Activated CD8-positive, alpha-beta T cell treated with anti-CD3 and anti-CD28 coated beads for 36 hours (primary cell): ENCODE measurements at places on chromosomes 13 and 19. TPM values are rescaled to one million over a fixed set of nuclear protein-coding genes. Genes with fewer than 3 reads are reported as not detected.

Gene CGB8
- total RNA-seq = not detected

Gene ZNF700
- 14.0 TPM for total RNA-seq

Gene GJA3
- total RNA-seq = 0.32 TPM

Gene MATK
- total RNA-seq = 39.6 TPM

Gene ZNF578
- 0.72 TPM for total RNA-seq

Gene SWSAP1
- 1.8 TPM for total RNA-seq

Gene RPS5
- 1,936 TPM for total RNA-seq

DNA sequence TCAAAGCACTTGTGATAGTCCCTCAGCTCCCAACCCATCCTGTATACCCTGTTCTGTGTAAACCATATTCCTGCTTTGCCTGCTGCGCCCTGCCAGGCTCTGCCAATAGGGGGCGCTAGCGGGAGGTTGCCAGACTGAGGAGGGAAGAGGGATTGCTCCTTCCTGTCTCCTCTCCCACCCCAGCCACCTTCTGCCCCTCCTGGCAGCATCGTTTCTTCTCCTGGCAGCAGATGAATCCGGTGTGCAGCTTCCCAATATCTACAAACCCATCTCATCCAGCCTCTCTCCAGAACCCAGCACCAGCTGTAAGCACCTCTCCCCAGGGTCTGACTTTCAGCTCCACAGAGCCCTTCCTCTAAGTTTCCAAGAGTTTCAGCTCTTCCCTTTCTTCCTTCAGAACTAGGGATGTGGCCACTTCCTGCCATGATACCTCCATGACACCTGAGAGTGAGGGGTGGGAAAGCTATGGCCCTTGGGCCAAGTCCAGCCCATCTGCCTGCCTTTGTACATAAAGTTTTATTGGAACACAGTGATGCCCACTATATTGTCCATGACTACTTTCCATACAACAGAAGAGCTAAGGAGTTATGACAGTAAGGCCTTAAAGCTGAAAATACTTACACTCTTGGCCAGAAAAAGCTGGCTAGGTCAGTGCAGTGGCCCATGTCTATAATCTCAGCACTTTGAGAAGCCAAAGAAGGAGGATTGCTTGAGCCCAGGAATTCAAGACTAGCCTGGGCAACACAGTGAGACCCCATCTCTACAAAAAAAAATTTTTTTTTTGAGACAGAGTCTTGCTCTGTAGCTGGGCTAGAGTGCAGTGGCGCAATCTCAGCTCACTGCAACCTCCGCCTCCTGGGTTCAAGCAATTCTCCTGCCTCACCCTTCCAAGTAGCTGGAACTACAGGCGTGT is 34.5 kb upstream of the ATP1A3 start:
- H3K27me3 ChIP-seq = peaks cover 4% of the 10 kb centered on the region
- H3K36me3 ChIP-seq = no peaks in the 10 kb centered on the region
- H3K4me1 ChIP-seq = no peaks in the 10 kb centered on the region
- H3K27ac ChIP-seq = no peak overlapping the region

- H3K27ac ChIP-seq = no peak overlapping the region
- H3K4me1 ChIP-seq = peaks cover 12% of the 10 kb centered on the region
- no peaks in the 10 kb centered on the region for H3K27me3 ChIP-seq
- H3K36me3 ChIP-seq = peaks cover 6% of the 10 kb centered on the region
These were observed 21.4 kb upstream of the ERVV-1 start for GRCh38 chr19:52992109-52993004.

GRCh38 chr19:55697698-55698097 is 22.7 kb downstream of the EPN1 start:
- peaks cover 16% of the 10 kb centered on the region for H3K36me3 ChIP-seq
- H3K27me3 ChIP-seq = no peaks in the 10 kb centered on the region
- H3K4me3 ChIP-seq = no peak overlapping the region
- DNase-seq = no peak
- no peaks in the 10 kb centered on the region for H3K4me1 ChIP-seq

DNA sequence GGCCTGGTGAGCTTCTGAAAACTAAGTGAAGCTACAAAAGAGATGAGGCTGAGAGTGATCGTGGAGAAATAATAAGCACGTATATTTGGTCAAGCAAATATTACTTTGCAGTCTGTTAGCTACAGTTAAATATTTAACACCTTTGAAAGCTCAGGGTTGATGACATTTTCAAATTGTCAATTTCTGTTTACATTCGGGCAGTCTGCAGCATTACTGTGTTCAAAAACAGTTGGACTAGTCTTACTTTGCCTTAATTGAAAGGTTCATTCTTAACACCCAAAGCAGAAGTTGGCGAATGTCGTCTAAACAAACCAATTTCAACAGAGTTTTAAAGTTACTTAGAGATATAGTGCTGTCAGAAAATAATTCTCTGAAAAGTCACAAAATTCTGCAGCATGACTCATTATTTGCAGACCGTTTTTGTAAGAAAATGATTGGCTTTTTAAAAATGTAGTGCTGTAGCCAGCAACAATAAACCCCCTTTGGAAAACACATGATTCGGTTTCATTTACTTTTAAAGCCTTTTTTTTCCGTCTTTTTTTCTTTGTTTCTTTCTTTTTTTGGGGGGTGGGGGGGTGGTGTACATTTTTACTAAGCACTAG is 549.0 kb downstream of the GPC6 start:
- no peak for DNase-seq
- no peaks in the 10 kb centered on the region for H3K27me3 ChIP-seq
- H3K4me1 ChIP-seq = no peaks in the 10 kb centered on the region
- no peaks in the 10 kb centered on the region for H3K36me3 ChIP-seq
- H3K27ac ChIP-seq = no peak overlapping the region

DNA sequence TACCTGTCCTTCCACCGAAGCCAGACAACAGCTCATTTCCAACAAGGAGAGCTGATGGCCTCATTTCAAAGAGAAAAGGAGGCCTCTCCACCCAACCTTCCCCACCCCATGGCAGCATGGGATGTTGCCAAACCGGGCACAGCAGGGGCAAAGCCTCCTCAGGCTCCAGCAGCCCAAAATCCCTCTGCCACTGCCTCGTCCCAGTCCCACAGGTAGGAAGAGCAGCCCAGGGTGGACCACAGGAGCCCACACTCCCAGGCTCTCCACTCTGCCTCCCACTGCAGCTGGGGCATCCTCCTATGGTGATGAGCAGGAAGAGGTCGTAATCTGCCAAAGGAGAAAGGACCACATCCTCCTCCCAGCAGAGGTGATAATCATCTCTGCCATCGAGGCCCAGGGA is 50.9 kb downstream of the PEPD start:
- DNase-seq = no peak
- peaks cover 3% of the 10 kb centered on the region for H3K36me3 ChIP-seq
- no peak overlapping the region for H3K27ac ChIP-seq
- H3K27me3 ChIP-seq = no peaks in the 10 kb centered on the region

DNA sequence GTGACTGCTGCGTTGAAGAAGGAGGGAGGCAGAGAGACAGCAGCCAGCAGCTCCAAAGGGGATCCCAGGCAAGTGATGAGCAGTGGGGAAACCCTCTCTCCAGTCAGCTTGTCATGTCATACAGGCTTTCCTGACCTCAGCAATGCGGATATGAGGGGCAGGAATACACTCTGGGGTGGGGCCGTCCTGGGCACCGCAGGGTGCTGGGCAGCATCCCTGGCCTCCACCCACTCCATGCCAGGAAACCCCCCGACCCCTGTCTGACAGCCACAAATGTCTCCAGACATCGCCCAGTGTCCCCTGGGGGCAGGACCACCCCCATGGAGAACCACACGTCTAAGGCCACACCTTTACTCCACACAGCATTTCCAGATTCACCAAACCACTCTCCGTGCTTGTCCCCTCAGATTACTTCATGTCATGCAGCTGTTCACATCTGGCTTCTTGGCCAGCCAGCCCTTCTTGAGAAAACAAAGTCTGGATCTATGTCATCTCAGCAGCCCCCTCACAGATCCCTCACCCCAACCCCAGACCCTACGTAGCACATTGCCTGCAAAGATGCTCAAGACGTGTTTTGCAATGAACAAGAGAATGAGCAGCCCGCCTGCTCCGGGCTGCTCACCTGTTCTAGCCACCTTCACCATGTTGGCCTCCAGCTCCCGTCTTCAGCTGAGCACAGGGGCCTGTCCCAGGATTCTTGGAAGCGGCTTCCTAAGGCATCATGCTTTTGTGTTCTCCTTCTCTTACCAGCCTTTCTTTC is 46.5 kb downstream of the RFX2 start:
- H3K36me3 ChIP-seq = no peaks in the 10 kb centered on the region
- peaks cover 56% of the 10 kb centered on the region for H3K4me1 ChIP-seq
- no peak overlapping the region for H3K4me3 ChIP-seq
- no peaks in the 10 kb centered on the region for H3K27me3 ChIP-seq
- DNase-seq = no peak

- H3K4me1 ChIP-seq = no peaks in the 10 kb centered on the region
- no peak within 1 kb of the TSS for H3K27ac ChIP-seq
- no peak within 1 kb of the TSS for H3K4me3 ChIP-seq
These were observed at the start of gene CYP2B6 for GRCh38 chr19:40990972-40991381. Gene CYP2B6 (plus strand): TSS chr19:40991282. CDS start chr19:40991306, 24 bp downstream.

- H3K4me1 ChIP-seq = peaks cover 63% of the 10 kb centered on the region
- no peaks in the 10 kb centered on the region for H3K27me3 ChIP-seq
- H3K36me3 ChIP-seq = peaks cover 15% of the 10 kb centered on the region
- H3K27ac ChIP-seq = no peak overlapping the region
- DNase-seq = no peak
- no peak overlapping the region for H3K4me3 ChIP-seq
These were observed 32.7 kb downstream of the MBNL2 start for GRCh38 chr13:97254816-97255215.

- H3K27ac ChIP-seq = no peak overlapping the region
- no peaks in the 10 kb centered on the region for H3K36me3 ChIP-seq
- H3K4me3 ChIP-seq = no peak overlapping the region
- peaks cover 4% of the 10 kb centered on the region for H3K4me1 ChIP-seq
These were observed 84.2 kb downstream of the TNFRSF19 start for GRCh38 chr13:23654111-23655110.

GRCh38 chr13:49869519-49869918 is 66.6 kb downstream of the SPRYD7 start:
- H3K27ac ChIP-seq = no peak overlapping the region
- no peaks in the 10 kb centered on the region for H3K4me1 ChIP-seq
- no peak for DNase-seq
- H3K27me3 ChIP-seq = peaks cover 4% of the 10 kb centered on the region
- peaks cover 3% of the 10 kb centered on the region for H3K36me3 ChIP-seq
- H3K4me3 ChIP-seq = no peak overlapping the region

GRCh38 chr13:89930861-89931260 is 1416.6 kb upstream of the MIR17HG start:
- no peaks in the 10 kb centered on the region for H3K36me3 ChIP-seq
- no peak overlapping the region for H3K4me3 ChIP-seq
- no peaks in the 10 kb centered on the region for H3K4me1 ChIP-seq

DNA sequence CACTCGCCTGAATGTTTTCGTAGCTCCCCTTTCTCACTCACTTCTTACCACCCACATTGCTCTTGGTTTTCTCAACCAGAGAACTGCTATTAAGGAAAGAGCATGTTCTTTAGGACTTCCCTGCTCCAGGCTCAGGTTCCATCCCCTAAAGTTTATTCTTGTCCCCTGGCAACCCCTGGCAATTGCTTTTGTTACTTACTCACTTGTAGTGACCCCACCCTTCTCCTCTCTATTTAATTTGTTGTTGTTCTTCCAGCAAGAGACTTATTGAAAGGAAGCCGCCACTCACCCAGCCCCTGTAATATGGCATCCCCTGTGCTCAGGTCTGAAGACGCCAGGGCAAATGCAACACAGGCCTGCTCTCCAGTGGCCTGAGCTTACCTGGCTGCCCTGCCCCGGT is 233.7 kb upstream of the SOX21 start:
- H3K36me3 ChIP-seq = no peaks in the 10 kb centered on the region
- H3K4me3 ChIP-seq = no peak overlapping the region
- no peaks in the 10 kb centered on the region for H3K4me1 ChIP-seq
- no peak overlapping the region for H3K27ac ChIP-seq
- no peak for DNase-seq

DNA sequence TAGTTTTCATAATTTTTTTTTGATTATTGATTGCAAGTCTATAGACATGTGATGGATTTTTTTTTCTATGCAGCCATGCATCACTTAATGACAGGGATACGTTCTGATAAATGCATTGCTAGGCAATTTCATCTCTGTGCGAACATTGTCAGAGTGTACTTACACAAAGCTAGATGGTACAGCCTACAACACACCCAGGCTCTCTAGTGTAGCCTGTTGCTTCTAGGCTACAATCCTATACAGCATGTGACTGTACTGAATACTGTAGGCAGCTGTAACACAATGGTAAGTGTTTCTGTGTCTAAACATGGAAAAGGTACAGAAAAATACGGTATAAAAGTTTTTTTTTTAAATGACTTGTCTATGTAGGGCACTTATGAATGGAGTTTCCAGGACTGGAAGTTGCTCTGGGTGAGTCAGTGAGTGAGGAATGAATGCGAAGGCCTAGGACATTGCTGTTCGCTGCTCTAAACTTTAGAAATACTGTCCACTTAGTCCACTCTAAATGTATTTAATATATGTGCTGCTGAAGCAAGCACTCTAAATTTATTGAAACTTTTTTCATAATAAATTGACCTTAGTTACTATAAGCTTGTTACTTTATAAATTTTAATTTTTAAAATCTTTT is 20.3 kb downstream of the SPATA13 start:
- H3K4me3 ChIP-seq = no peak overlapping the region
- DNase-seq = no peak
- H3K27ac ChIP-seq = no peak overlapping the region
- H3K4me1 ChIP-seq = peaks cover 56% of the 10 kb centered on the region

DNA sequence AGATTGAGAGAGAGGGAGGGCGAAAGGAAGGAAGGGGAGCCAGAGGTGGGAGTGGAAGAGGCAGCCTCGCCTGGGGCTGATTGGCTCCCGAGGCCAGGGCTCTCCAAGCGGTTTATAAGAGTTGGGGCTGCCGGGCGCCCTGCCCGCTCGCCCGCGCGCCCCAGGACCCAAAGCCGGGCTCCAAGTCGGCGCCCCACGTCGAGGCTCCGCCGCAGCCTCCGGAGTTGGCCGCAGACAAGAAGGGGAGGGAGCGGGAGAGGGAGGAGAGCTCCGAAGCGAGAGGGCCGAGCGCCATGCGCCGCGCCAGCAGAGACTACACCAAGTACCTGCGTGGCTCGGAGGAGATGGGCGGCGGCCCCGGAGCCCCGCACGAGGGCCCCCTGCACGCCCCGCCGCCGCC is at the start of gene TNFSF11:
TSS of gene TNFSF11 (plus strand) at position 142 of the 400 bp plus-strand sequence. CDS start at position 294, 152 bp downstream.
- DNase-seq = peak; percentile 24
- peaks cover 19% of the 10 kb centered on the region for H3K4me1 ChIP-seq
- peaks cover 35% of the 10 kb centered on the region for H3K27me3 ChIP-seq
